ENCODE measurements at places on chromosomes 7 and 10. TPM values are rescaled to one million over a fixed set of nuclear protein-coding genes. Genes with fewer than 3 reads are reported as not detected.
A peak's percentile ranks its signal among the peaks of the same experiment; 100 is the strongest.

DNA sequence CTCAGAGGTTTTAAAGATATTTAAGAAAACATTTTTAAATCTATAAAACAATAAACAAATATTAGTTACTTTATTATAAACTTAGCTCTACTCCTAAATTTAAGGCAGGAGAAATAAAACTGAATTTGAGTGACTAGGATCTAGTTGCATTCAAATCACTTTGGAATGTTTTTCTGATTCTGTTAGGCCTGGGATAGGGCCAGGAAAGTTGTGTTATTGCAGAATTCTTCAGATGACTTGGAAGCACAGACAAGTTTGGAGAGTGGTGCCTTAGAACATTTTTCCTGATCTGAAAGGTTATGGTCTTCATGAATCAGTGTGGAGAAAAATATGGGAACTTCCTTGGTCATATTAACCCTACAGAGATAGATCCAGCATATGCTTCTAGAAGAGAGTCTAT is 15.6 kb upstream of the SLC25A13 start:
- DNase-seq, result no peak

DNA sequence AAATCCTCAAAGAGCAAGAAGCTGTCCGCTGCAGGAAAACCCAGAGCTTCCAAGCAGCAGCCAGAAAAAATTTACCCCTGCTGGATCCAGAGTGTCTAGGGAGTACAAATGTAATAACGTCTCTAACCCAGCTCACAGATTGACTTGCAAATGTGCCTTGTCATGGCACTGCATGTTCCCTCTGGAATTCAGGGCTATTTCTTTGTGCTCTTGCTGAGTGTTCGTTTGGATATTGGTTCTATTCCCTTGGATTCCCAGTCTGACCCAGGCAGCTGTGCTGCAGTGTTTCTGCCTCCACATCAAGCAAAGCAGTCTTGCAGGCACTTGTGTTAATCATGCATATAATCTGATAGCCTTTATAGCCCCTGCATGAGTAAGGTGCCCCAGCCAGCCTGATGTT is 209.9 kb upstream of the GHITM start:
- no peak for DNase-seq

DNA sequence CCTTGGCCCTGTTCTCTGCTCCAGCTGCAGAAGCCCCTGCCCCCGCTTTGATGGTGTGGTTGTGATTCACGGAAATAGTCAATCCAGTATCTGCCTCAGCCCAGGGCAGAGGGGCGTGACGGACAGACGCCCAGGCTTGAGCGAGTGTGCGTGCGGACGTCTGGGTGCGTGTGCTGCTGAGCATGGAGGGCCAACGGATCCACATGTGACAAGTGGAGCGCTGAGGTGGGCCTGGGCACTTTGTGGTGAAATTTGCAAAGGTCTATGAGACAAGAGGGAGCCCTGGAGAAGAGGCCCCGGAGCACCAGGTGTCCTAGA is 94.4 kb downstream of the WDR37 start:
- DNase-seq, result no peak

The RASA4B gene
- 6.3 TPM for total RNA-seq

GRCh38 chr7:28768577-28769147 is 189.5 kb downstream of the TRIL start:
- no peak for DNase-seq

- DNase-seq, result no peak
These were observed 23.2 kb downstream of the NKX2-3 start for GRCh38 chr10:99555825-99556523.

GRCh38 chr7:32496052-32496813 is 944 bp downstream of the AVL9 start:
- no peak for DNase-seq

DNA sequence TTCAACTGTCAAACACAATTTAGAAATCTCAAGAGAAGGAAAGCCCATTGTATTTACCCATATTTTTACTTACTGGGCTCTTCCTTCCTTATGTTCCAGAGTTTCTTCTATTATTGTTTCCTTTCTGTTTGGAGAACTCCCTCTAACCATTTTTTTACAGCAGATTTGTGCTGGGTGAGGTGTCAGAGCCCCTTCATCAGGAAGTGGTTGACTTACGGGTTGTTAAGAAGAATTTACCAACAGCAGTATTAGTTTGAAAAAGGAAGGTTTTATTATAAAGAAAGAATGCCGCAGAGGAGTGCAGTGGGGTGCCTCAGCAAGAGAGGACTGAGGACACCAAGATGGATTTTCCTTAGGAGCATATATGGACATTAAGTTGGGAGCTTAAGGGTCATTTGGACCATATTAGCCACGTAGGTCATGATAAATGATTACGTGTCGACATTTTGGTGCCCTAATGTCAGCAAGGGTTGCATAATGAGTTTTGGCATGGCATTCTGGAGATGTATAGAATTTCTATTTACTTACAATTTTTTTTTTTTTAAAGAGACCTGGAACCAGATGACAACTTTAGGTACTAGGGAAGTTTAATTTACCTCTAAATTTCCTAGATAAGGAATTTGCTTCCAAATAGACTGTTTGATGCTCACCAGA is 6.3 kb upstream of the TBATA start:
- no peak for DNase-seq

GRCh38 chr7:4849390-4849789 is 12.4 kb downstream of the PAPOLB start:
- DNase-seq, result peak; percentile 15

The ZNF503 gene
- total RNA-seq, result 3.3 TPM

DNA sequence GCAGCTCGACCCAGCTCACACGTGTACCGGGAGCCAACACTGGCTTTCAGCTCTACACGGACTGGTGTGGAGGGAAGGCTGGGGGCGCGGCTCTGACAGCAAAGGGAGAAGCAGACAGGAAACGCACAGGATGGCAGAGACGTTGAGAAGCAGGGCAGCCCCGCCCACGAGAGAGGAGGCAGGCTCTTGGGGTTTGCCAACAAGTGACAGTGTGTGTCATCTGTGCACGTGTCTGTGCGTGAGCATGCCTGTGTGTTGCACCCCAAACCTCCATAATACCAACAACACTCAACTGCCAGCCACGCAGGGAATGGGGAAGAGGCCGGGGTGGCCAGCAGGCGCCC is 64.4 kb upstream of the PDGFA start:
- DNase-seq, result no peak

GRCh38 chr7:69451715-69452114 is 146.6 kb upstream of the AUTS2 start:
- no peak for DNase-seq

GRCh38 chr10:118983263-118983662 is 46.3 kb upstream of the NANOS1 start:
- no peak for DNase-seq

The VTI1A gene
- 20.5 TPM for total RNA-seq

DNA sequence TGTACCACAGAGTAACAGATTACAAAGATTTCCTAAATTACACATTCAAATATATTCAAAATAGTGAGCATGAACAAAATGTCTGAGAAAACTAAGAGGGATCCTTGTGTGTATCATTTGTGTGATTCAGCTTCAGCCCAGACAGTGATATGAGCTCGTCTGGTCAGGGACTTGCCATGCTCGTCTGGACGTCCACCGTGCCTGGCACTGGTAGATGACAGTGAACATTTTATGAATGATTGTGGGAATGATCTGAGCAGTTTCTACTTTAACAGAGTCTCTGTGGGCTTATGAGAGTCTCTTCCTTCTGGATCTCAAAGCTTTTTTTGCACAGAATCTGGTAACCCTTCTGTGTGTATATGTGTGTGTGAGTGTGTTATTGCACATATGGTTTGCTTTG is 34.2 kb upstream of the ANKRD2 start:
- DNase-seq, result peak; percentile 22

DNA sequence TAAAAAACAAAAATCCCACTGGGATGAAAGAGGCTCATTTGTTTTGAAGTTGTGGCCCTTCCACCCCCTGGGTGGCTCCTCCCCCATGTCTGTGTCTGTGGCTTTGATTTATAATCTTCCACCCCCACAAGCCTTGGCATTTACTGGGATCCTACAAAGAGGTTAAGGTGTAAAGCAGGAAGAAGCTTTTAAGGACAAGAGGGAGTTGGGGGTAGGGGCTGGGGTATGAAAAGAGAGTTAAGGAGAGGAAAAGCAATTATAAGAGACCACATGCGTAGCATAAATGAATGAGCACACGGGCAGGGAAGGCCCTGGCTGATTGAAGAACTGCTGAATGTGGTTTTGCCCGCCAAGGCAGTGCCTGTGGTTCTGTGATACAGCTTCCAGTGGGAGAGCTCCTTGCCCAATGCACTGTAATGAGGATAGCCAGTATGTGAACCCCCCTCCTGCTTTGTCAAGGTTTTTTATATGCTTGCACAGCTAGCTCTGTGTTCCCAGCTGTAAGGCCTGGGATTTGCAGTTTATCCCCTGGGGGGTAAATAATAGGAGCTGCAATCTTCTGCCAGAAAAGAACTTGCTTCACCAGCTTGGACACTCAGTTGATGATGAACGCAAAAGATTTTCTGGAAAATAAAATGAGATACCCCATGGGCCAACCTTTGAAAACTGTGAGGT is 34.7 kb upstream of the KMT2E start:
- no peak for DNase-seq

- DNase-seq, result no peak
These were observed 5.7 kb downstream of the GRID2IP start for GRCh38 chr7:6545398-6546126.

The MKX gene
- 0.16 TPM for total RNA-seq

DNA sequence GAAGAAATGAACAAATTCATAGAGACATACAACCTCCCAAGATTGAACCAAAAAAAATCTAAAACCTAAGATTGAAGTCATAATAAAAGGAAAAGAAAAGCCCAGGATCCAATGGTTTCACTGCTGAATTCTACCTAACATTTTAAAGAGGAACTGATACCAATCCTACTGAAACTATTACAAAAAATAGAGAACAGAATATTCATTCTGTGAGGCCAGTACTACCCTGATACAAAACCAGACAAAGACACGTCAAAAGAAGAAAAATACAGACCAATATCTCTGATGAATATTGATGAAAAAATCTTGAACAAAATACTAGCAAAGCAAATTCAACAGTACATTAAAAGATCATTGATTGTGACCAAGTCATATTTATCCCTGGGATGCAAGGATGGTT is 128.5 kb upstream of the STEAP1 start:
- no peak for DNase-seq

- DNase-seq, result no peak
These were observed 16.2 kb downstream of the MACC1 start for GRCh38 chr7:20200971-20201370.

DNA sequence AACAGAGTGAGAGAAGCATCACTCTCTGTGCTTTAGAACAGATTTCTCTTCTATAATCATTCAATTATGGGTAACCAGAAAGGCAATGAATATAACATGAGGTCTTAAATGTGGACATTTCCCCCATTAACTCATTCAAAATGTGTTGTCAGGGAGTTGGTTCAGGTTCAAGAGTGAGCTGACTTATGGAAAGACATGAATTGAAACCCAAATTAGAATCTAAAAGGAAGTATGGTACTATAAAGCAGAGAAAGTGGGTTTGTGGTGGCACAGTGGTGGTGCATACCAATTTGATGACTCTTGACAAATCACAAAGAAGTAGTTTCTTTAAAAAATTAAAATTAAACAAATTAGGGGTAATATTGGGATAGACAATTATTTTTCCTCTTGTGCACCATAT is 114.6 kb upstream of the MEOX2 start:
- no peak for DNase-seq

GRCh38 chr10:48416584-48417232 is 110.2 kb downstream of the MAPK8 start:
- no peak for DNase-seq

- DNase-seq, result no peak
These were observed 960.0 kb downstream of the DNAJB9 start for GRCh38 chr7:109529712-109530111.

The GPNMB gene
- 239 TPM for total RNA-seq

GRCh38 chr10:71396084-71396710 is 523 bp upstream of the CDH23 start:
- DNase-seq, result peak; percentile 82

The HYAL4 gene
- 0.32 TPM for total RNA-seq

The SGCE gene
- total RNA-seq, result 27.7 TPM

DNA sequence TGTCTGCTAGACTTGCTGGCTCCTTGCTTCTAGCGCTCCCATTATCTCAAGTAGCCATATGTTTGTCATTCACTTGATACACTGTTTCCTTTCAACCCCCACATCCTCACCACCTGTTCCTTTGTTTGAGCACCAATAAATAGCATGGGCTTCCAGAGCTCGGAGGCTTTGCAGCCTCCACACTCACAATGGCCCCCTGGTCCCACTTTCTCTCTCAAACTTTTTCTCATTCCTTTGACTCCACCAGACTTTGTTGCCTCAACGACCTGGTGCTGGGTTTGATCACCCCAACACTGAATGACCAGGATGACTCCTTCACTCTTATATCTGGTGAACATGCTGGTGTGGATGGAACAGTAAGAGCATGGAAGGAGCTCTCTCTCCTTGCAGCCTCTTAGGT is 114.5 kb upstream of the TRIM24 start:
- no peak for DNase-seq

DNA sequence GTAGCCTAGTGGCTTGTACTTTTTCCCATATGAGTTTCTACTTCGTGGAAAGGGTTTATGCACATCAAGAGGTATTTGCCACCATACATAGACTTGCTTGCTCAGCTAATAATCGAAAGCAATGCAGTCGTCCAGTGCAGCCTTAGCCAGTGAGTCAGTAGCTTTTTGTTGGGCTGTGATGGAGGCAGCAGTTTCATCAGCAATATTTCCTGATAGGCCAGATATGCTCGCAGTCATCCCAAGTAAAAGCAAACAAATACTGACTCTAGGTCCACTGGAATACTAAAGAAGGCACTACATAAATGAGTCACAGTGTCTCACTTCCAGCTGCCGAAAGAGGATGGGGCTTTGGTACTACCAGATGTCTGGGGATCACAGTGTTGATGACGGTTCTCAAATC is 2.1 kb upstream of the BNIP3 start:
- DNase-seq, result no peak

The MRLN gene
- not detected for total RNA-seq

The PVRIG gene
- total RNA-seq, result not detected
